Hepatocyte (in vitro differentiated cells): ENCODE measurements at places on chromosomes 13 and 19.
A peak's percentile ranks its signal among the peaks of the same experiment; 100 is the strongest.

DNA sequence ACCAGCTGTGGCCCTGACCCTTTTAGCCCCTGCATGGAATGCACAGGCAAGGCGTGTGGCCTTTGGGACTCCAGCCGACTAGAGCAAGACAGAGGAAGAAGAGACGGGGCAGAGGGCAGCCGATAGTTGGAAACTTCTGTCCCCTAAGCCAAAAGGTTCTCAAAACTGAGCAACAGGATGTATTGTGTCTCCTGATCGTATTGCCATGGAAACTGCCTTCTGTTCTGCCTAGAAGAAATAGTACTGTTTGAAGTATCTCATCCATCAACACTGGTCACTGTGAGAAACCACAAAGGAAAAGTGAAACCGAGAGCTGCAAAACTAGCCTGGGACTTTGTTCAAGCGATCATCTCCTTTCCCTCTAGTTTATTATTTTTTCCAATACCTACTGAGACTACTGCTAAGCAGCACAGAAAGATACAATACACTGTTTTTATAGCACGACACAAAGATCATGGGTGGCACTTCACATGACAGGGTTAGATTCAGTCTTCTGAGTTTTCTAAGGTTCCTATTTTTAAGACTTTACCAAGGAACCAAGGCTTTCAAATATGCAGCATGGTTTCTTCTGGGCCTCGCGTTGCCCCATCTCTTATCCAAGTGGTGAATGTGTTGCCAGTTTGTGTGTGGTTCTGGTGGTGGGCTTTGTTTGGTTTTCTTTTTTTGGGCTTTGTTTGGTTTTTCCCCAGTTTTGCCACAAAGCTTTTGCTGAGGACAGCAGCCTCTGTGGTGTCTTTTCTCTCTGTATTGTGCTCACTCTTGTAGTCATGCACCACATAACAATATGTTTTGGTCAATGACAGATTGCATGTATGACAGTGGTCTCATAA is 49.3 kb upstream of the GPR183 start:
- H3K4me3 ChIP-seq = no peak overlapping the region
- H3K36me3 ChIP-seq = no peaks in the 10 kb centered on the region
- H3K4me1 ChIP-seq = no peaks in the 10 kb centered on the region
- H3K27me3 ChIP-seq = no peaks in the 10 kb centered on the region
- peak overlapping the region; percentile 59 for H3K27ac ChIP-seq

DNA sequence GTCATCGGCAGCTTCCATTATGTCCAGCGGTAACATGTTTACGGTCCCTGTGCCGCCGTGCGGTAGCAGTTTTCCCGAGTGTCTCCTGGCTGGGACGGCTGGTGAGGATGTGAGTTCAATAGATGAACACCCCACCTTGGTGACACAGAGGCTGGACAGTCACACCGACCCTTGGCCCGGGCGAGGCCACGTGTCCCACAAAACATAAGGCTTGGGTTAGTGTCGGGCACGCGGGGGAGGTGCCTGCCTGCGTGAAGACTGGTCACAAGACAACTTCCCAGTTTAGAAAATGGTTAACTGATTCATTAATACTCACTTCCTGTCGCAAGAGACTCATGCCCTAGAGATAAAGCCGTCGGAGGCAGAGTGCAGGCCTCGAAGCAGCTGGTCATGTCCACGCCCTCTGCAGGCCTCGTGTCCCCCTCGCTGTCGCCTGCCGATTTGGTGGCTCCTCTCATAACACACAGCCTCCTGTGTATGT is 17.2 kb downstream of the RASA3 start:
- peaks cover 31% of the 10 kb centered on the region for H3K4me1 ChIP-seq
- DNase-seq = peak; percentile 71
- peak overlapping the region; percentile 84 for H3K27ac ChIP-seq
- H3K36me3 ChIP-seq = no peaks in the 10 kb centered on the region
- H3K27me3 ChIP-seq = no peaks in the 10 kb centered on the region

DNA sequence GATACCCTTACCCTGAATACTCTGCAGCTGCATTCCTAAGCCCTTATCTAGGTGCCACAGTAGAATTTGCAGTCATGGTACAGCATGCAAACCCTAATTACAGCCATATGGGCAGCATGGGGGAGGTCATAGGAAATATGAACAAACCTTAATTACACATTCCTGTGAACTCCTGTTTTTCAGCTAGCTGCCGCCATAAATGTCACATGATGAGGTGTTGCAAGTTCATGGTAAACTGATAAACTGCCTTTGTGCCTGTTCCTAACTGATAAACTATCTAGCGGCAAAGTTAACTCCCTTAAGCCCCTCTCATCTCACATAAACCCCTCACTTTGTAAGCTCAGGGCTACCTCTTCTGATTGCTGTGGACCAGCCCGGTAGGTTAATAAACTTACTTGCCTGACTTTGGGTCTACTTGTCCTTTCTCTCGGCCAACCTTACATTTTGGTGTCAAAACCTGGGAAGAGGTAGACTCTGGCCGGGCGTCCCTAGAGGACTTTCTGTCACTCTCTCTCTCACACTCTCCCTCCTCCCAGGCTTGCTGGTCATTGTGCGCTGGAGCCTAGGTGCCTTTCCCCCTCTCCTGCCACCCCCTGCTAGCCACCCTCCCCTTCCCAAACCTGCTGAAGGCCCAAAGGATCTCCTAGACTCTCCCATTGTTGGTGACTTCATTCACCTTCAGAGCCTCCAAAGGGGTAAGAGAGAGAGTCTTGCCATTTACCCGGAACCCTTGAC is 43.3 kb downstream of the ZNF93 start:
- H3K4me3 ChIP-seq = no peak overlapping the region
- H3K4me1 ChIP-seq = no peaks in the 10 kb centered on the region
- no peak overlapping the region for H3K27ac ChIP-seq
- H3K36me3 ChIP-seq = no peaks in the 10 kb centered on the region
- no peaks in the 10 kb centered on the region for H3K27me3 ChIP-seq

GRCh38 chr13:28601581-28601980 is 57.3 kb upstream of the POMP start:
- no peak for DNase-seq
- H3K27me3 ChIP-seq = no peaks in the 10 kb centered on the region
- H3K4me3 ChIP-seq = no peak overlapping the region
- H3K4me1 ChIP-seq = no peaks in the 10 kb centered on the region

DNA sequence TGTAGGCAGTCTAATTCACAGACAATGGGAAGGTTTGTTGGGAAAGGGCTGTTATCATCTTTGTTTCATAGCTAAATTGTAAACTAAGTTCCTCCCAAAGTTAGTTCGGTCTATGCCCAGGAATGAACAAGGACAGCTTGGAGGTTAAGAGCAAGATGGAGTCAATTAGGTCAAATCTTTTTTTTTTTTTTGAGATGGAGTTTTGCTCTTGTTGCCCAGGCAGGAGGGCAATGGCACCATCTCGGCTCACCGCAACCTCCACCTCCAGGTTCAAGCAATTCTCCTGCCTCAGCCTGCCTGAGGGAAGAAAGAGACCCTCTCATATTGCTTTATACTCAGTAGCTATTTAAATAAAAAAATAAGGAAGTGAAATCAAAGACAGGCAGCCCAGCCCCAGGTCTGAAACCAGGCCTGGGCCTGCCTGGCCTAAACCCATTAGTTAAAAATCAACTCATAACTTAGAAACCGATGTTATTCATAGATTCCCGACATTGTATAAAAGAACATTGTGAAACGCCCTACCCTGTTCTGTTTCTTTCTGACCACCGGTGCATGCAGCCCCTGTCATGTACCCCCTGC is 297.4 kb upstream of the SGCG start:
- H3K4me1 ChIP-seq = no peaks in the 10 kb centered on the region
- no peak for DNase-seq
- no peak overlapping the region for H3K27ac ChIP-seq
- no peaks in the 10 kb centered on the region for H3K36me3 ChIP-seq
- H3K4me3 ChIP-seq = no peak overlapping the region

DNA sequence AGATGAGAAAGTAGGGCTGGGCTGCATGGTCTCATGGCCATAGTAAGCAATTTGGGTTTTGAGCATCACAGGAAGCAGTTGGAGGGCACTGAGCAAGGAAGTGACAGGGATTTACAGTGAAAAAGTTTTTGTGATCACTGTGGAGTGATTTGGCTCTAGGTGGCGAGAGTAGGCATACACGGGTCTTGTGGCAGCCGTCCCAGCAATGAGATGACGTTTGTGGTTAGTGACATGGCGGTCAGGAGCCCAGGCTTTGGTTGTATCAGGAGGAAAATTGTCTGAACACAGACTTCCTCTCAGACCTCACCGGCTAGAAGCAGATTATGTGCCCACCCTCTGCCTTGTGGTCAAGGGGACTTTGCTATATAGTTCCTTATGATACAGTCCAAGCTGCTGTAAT is 3.3 kb downstream of the ZNF444 start:
- H3K4me1 ChIP-seq = peaks cover 25% of the 10 kb centered on the region
- no peaks in the 10 kb centered on the region for H3K27me3 ChIP-seq
- no peaks in the 10 kb centered on the region for H3K36me3 ChIP-seq

- no peak for DNase-seq
- H3K4me3 ChIP-seq = no peak overlapping the region
- no peak overlapping the region for H3K27ac ChIP-seq
Observed at GRCh38 chr19:50478901-50479715, 2.5 kb upstream of the GARIN5A start.

DNA sequence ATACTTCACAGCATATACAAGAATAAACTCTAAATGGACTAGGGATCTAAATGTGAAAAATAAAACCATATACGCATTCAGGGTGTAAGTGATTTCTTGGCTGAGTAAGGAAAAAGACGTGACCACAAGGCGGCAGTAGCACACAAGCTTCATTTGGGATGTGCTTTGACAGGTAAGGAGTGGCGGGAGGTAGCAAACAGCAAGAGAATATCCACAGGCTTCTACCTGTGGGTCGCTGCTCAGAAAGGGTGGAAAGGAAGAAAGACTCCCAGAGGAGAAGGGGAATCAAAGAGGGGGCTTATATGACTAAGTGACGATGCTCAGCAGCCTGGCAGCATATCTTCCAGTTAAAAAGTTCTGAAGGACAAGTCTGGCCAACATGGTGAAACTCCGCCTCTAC is 2.5 kb upstream of the ZNF121 start:
- DNase-seq = peak; percentile 80
- no peak overlapping the region for H3K4me3 ChIP-seq
- no peak overlapping the region for H3K27ac ChIP-seq
- no peaks in the 10 kb centered on the region for H3K36me3 ChIP-seq

DNA sequence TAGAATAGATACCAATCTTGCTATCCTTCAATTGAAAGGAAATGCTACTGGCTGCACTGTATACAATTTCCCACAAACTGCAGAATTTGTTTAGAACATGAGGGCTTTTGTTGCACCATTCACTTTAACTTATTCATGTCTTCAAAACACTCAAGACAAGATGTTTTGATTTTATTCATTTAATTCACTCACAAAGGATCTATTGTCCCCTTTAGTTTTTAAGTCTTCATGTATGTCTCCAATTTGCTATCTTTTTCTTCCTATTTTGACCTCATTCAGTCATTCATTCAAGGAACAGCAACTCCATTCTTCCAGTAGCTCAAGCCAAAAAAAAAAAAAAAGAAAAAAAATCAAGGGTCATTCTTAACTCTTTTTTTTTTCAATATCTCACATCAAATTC is 130.6 kb upstream of the SOX21 start:
- H3K4me1 ChIP-seq = no peaks in the 10 kb centered on the region
- no peaks in the 10 kb centered on the region for H3K36me3 ChIP-seq
- no peaks in the 10 kb centered on the region for H3K27me3 ChIP-seq
